ENCODE measurements at places on chromosomes 11 and 22.

GRCh38 chr11:44770401-44770800, 43.6 kb downstream of the TSPAN18 start:
- no peak for DNase-seq

DNA sequence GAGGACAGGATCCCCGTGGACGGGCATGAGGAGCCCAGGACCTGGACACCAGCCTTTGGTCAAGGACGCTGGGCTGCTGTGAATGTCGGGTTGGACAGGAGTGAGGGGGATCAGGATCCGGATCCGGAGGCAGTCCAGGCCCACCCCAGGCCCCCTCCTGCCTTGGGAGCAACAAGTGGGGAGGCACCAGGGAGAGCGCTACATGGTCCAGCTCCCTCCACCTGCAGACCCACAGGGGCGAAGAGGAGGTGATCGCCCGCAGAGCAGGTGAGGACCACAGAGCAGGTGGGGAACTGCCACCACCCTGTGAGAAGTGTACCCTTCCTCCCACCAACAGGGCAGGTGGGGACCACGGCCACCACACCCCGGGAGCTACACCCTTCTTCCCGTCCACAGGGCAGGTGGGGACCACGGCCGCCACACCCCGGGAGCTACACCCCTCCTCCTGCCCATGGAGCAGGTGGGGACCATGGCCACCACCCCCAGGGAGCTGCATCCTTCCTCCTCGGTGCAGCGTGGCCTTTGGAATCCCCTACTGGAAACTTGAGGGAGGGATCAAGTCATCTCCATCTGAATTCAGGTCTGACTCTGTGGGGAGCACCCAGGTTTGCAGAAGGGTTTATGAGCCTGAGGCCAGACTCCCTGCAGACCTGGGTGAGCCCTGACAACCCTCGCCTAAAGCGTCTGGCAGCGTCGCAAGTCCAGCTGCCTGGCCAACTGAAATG, 141.0 kb downstream of the BRD1 start:
- no peak for DNase-seq

DNA sequence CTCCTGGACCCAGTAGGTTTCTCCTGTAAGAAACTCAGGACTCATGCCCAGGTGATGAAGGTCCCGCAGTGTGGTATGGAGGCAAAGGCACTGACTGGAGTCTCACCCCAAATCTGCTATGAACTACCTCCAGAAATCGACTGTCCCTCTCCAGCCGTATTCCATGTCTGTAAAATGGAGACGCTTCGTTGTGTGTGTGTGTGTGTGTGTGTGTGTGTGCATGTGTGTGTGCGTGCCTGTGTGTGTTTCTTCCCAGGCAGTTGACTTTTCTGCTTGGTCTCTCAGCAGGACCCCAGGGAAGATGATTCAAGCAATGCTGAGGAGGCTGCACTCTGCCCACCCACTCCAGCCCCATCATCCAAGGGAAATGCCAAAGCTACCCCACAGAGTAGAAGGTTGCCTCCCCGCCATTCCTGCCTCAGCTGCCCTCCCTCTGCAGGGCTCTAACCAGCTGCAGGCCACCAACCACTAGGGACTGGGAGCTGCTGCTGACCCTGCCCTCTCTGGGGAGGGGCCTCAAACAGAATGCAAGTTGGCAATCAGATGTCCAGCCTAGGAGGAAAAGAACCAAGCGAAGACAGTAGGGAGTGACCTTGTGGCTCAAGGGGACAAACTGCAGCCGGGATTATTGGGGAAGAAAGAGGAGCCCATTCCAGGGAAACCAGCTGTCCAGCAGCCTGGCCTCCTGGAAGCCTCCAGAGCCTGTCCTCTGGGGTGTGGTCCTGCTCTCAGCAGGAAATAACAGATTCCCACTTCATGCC, 56.2 kb downstream of the SLC22A12 start:
- DNase-seq, result no peak

DNA sequence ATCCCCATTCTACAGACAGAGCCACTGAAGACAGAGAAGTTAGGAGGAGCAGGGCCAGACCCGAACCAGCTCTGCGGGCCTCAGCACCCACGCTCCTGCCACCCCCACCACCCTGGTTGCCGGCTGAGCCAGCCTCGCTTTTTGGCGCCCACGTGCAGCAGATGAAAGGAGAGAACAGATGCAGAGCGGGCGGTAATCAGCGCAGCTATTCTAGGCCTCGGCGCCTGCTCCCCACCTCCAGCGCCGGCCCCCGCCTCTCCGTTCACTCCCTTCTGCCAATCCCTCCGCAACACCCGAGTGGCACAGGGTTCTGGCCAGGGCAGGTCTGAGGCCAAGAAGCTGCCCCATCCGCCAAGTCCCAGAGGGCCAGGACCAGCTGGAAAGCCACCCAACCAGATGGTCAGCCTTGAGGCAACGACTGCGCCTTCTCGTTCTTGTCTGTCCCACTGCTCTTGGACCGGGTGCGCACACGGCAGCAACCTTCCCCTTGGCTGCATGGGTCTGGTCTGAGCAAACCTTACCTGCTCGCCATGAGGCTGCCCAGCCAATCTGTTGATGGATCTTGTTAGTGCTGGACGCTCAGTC, 16.8 kb downstream of the DNAL4 start:
- DNase-seq, result no peak

- DNase-seq, result peak; percentile 48
Measured at GRCh38 chr22:49827853-49828598, at the start of gene BRD1. TSS of gene BRD1 (minus strand) at chr22:49827873. CDS start at chr22:49824317, 3,556 bp downstream.

DNA sequence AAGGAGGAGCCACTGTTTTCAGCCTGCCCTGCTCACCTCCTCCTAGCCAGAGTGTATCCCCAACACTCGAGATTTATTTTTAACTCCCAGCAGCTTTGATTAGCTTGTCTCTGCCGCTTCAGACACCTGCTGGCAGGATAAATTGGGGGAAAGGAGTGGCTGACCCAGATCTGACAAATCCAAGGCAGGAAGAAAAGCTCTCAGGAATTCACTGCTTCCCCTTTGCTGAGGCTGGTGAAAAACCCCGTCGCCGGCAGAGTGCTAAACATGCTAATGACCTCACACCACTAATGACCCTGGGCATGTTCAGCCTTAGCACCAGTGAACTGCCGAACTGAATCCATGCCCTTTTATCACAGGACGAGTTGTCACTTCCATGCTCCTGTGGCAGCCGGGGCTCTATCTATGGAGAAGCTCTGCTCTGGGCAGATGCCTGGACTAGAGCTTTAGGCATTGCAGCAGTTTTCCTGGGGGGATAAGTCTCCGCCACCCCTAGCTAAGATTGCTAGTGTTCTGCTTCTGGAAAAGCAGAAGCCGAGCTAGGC, 52.2 kb downstream of the FEZ1 start:
- no peak for DNase-seq

DNA sequence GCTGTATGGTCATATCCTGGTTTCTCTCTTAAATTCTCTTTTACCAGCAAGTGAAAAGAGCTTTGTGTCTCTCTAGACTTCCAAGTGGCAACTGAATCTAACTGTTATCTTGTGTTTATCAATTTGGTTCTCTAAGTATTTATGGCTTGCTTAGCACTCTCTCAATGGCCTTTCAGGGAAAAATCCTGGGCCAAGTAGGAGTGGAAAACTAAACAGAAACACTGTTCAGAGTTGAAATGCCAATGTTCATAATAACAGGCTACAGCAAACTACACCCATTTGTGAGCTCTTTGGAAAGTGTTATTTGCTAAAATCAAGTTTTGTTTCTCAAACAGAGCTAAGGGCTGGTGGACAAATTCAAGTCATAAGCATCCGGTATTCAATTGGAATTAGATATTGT, 10.1 kb downstream of the MMP12 start:
- no peak for DNase-seq

DNA sequence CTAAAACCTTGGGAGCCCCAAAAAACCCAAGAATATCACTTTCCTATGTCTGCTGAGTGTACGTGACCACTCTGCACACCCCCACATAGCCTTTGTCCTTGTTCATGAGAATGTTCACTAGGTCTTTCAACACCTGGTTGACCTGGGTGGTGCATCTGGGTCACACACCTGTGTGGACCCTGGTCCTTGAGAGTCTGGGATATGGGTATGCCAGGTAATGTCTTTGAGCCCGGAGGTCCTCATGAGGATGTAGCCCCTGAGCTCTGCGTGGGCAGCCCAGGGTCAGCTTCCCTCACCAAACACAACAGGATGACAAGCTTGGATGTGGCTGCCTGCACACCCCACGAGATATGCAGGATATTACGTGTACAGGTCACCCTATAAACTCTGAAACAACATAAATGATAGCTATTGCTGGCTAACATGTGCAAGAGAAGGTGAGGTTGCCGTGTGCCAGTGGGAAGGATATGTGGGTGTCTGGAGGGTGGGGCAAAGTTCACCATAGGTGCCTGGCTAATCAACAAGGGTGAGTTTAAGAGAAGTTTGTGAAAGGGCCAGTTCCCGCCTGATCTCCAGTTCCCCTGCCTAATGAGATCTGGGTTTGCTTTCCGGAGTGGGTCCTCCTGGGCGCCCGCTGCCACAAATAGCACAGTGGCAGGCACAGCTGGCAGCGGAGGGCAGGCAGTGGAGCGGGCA, 1.4 kb upstream of the PPARA start:
- peak; percentile 28 for DNase-seq

- DNase-seq, result no peak
Measured at GRCh38 chr11:104525416-104525815, 361.5 kb upstream of the PDGFD start.

DNA sequence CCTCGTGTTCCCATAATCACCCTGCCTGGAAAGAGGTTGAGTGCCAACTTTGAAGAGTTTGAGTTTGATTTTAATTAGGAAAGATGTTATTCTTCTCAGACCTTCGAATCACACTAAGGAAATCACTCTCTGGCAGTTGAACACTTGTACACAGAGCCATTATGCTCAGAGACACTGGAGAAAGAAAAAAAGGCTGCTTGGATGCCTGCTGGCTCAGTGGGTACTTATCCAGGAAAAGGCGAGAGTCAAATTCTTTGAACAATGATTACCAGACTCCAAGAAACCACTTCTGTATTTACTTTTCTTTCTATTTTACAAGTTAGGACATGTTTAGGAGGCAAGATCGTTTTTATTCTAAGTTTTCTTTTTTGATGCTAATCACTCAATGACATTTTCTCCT, 438.5 kb upstream of the FAT3 start:
- no peak for DNase-seq

DNA sequence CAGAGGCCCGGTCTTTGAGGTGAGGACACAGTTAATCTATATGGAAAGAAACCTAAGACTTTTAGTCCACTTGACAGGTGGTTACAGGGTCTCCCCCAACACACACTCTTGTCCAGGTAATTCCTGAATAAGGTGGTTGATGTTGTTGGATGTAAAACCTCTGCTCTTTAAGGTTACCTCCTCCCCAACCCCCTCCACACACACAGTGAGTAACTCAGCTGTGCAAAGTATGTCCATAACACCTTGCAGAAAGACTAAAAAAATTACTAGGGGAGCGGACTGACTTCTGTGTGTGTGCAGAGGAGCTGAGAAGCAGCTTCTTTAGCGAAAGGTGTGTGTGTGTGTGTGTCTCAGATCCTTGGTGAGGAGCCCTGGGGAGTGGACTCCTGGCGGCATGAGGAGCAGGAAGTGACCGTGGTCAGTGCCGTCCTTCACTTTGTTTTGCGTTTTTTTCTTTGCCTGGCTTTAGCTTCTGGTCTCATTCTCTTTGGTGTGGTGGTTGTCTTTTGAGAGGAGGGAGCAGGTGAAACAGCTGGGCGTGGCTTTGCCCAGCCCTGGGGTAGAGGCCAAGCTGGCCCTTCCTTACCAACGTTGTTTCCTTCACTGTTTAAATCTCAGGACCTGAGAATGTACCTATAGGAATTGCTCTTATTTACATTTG, 1.7 kb downstream of the ZBED4 start:
- no peak for DNase-seq

- DNase-seq, result no peak
Measured at GRCh38 chr11:32940865-32941264, 48.3 kb downstream of the QSER1 start.

DNA sequence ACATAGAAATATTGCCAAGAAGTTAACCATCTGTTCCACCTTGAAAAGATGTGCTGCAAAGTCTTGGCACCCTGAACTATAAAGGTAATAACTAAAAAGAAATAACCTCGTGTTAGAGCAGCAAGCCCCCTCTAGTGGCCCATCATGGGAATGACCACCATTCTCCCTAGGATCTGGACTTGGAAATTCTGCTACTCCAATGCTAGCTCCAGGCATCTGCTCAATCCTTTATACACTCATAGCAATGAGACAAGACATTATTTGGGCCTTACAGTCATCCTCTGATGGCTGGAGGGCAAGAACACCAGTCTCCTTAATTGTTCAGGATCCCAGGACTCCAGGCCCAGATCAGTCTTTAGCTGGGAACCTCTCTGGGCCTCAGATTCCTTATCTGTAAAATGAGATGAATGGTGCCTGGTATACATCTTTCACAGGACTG, 76.0 kb downstream of the CWC15 start:
- DNase-seq, result peak; percentile 33

- no peak for DNase-seq
Measured at GRCh38 chr22:25419247-25420113, 145.0 kb upstream of the GRK3 start.

DNA sequence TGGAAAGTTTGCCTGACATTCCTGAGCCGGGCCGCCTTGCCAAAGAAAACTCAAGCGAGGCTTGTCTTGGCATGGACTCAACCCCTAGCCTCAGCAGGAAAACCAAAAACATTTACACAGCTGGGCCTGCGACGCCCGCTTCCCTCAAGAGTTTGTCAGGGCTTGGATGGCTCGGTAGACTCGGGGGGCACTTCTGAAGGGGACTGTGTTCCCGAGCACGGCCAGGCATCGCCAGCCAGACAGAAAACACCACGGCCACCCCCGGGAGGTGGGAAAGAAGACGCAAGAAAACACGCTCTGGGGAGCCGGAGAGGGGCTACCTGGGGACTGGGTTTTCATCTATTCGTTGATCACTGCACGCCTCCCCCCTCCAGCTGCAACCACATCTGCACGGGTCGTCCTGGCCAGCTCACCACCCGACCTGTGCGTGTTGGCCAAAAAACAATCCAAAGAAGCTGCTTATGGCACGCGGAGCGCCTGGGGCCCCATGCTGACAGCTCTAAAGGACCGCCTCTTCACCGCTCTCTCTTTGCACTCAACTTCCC, 380.7 kb downstream of the MN1 start:
- DNase-seq, result no peak

GRCh38 chr22:18133452-18133851, 16.5 kb upstream of the USP18 start:
- no peak for DNase-seq

GRCh38 chr11:98736833-98737232, 283.9 kb upstream of the CNTN5 start:
- no peak for DNase-seq

DNA sequence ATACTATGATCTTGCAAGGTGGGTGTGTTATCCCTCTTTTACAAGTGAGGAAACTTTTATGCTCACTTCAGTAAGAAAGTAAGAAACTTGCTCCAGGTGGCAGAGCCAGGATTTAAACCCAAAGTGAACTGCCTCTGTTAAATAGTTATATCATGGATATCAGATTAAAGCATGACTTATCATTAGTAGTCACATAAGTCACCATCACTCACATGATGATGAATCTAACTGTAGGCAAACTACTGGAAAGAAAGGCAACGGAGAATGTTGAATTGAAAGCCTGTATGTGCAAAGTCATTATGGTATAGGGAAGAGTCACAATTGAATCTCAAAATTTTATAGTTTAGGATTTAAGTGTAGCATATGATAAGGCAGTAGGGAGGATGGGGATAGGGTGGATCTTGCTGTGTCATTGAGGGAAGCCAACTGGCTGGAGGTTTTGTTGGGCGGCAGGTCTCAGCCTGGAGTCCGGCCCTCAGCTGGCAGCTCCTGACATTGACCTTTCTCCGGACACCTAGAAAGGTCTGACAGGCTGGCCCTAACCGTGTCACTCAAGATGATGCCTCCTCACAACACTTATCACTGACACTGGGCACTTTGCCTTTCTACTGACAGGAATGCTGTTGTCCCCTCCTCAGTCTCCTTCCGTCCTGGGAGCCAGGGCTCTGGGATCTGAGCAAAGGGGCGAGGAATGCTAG, 98.3 kb downstream of the EMSY start:
- no peak for DNase-seq

GRCh38 chr11:44849922-44850321, 100.8 kb downstream of the TP53I11 start:
- no peak for DNase-seq
